ENCODE measurements at places on chromosomes 2 and 18.

GRCh38 chr2:238286095-238286494 is 2.3 kb downstream of the PER2 start:
- peak; percentile 24 for DNase-seq

GRCh38 chr18:24656050-24656449 is 195.6 kb downstream of the HRH4 start:
- DNase-seq = peak; percentile 76

GRCh38 chr2:47307066-47307465 is 95.9 kb upstream of the MSH2 start:
- DNase-seq = no peak

GRCh38 chr2:60706021-60706420 is 50.0 kb upstream of the PAPOLG start:
- DNase-seq = no peak

GRCh38 chr2:209314653-209315052 is 109.2 kb upstream of the MAP2 start:
- no peak for DNase-seq

DNA sequence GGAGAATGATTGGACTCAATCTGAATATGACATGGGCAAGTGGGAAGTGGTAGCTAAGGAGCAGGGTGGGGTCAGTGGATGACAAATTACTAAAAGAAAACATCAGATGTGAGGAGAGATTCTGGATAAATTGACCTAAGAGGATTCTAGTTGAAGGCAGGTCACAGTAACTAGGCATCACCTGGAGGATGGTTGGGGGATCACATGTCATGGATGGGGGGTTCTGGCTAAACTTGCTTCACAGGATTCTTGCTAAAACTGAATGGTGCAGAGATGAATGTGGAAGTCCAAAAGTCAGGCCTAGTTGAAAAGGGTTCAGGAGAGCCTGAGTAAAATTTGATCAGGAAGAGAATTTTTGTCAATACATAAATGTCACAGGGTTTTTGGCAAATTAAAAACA is 18.3 kb downstream of the CLHC1 start:
- DNase-seq = no peak

DNA sequence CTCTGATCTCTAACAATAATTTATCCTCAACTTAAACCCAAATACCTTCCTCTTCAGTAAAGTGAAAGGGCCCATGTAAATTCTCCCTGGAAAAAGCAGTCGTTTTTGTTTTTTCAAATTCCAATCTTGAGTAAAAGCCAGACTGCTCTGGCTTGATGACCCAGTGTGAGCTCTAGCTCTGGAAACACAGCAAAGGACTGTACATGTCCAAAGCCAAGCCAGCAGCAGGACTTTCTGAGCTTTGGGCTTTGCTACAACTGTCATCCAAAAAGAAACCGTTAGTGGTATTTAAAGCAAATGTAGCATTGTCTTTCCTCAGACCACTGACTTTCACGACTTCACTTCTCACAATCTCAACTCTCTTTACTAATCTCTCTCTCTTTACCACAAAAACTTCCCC is 25.4 kb downstream of the SH3YL1 start:
- DNase-seq = peak; percentile 84

DNA sequence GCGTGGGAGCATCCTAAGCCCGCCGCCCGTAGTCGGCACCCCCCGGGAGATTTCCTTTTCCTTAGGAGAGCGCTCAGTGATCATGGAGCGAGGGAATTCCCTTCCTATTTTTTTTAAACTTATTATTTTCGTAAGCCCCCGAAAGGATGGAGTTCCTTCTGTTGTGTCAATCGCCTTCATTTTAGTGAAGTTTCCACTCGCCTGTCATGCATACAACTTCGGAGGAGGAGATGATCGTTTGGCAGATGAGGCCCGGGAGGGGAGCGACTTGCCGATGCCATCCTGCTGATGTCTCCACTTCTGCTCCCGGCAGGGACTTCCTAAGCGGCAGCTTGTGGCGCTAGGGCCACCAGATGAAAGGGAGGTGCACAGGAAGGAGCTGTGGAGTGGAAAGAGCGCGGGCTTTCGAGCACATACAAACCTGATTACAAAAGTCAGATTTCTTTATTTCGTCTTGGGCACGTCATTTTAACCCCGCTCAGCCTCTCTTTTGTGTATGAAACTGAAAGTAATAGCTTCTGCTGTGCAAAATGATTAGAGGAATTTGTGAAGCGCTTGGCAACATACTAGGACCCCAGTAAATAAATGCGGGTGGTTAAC is at the start of gene ADGRF3:
Gene ADGRF3 (minus strand): TSS at position 336 of the 600 bp plus-strand sequence. CDS start 555 bp downstream, outside the sequence.
- peak; percentile 62 for DNase-seq

DNA sequence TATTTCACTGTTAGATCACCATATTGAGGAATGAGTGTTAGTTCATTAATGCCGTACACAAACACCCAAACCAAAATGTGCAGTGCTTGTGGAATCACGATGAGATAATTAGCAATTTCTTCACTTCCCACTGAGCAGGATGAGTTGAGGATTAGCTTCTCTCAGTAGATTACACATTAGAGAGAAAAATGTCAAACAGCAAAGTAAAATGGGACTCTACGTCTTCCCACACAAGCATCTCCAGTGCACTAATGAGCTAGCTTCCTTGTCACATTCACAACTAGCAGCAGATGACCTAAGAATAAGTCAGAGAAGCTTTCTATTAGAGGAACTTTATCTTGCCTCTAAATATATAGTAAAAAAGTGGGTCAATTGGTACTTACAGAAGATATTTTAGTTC is 926.9 kb downstream of the TSN start:
- no peak for DNase-seq

GRCh38 chr2:48583961-48584360 is 33.7 kb upstream of the GTF2A1L start:
- DNase-seq = no peak

GRCh38 chr2:54728669-54729120 is 5.2 kb downstream of the EML6 start:
- DNase-seq = no peak

- DNase-seq = peak; percentile 76
Observed at GRCh38 chr2:78418021-78418420, 607.5 kb upstream of the REG3G start.

- DNase-seq = no peak
Observed at GRCh38 chr18:58253871-58254270, 209.8 kb downstream of the NEDD4L start.

DNA sequence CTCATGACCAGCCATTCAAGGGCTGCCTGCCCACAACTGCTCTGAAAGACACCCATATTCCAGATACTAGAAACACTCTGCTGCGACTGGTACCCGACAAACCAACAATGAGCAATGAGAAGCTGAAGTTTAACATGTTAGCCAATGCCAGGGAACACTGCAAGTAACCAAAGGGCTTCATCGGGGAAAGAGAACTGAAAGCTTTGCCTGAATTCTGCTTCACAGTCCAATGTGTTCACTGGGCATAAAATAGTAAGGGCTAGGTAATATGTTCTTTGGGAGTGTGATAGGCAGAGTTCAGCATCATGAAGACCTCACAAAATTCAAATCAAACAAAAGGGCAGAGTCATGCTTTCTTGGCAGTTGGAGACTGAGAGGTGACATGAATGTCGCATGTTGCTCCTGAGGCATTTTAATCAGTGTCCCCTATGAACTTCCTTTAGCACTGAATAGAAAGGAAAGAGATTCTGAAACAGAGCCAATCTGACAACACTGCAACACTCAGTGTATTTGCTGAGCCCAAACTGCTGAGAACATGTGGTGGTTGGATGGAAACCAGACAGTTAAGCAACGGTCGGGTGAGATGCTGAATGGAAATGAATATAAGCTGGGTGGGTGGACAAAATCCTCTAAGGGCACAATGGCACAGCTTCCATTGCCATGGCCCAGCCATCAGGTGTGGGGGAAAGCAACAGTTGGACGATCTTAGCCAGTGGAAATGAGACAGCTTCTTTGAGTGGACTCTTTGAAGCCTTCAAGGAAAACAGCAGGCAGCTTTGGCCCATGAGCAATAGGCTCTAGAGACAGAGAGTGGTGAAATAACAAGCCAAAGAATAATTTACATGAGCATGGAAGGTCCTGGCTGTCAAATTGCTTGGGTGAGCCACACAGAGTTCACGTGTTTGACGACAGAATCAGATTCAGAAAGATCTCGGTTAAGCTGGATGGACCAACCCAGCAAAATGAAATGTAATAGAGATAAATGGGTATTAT is 277.5 kb downstream of the AFF3 start:
- peak; percentile 79 for DNase-seq
